Activated T-helper 2 cell treated with anti-CD3 and anti-CD28 coated beads, Interferon-gamma antibody, Interleukin-2, Interleukin-4, amounts not matched to agents 10 μg/mL and 5 μg/mL and 100 μg/mL, durations not matched to agents 14 hours and 24 hours and 36 hours (primary cell): ENCODE measurements at places on chromosomes 13 and 19. TPM values are rescaled to one million over a fixed set of nuclear protein-coding genes. Genes with fewer than 3 reads are reported as not detected.

- DNase-seq = no peak
- H3K27ac ChIP-seq = no peak overlapping the region
These were observed 173.1 kb downstream of the ABCC4 start for GRCh38 chr13:95128045-95128643.

Gene PABPC3
- 0.23 and 0.39 TPM in 2 replicates for total RNA-seq

DNA sequence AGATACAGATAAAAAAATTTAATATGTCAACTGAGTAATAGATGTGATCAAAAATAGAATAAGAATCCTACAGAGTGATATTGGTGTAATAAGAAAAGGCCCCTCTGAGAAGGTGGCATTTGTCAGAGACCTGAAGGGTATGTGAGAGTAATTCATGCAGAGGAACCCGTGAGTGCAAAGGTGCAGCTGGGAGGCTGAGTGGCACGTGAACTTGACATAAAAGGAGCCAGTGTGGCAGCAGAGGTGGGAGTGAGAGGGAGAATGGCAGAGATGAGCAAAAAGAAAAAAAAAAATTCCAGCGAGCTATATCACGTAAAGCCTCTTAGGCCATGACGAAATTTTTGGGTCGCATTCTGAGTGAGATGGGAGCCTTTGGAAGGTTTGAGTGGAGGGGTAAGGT, 588.9 kb downstream of the KCTD12 start:
- no peaks in the 10 kb centered on the region for H3K4me1 ChIP-seq
- H3K27ac ChIP-seq = no peak overlapping the region
- H3K36me3 ChIP-seq = no peaks in the 10 kb centered on the region
- H3K27me3 ChIP-seq = no peaks in the 10 kb centered on the region

DNA sequence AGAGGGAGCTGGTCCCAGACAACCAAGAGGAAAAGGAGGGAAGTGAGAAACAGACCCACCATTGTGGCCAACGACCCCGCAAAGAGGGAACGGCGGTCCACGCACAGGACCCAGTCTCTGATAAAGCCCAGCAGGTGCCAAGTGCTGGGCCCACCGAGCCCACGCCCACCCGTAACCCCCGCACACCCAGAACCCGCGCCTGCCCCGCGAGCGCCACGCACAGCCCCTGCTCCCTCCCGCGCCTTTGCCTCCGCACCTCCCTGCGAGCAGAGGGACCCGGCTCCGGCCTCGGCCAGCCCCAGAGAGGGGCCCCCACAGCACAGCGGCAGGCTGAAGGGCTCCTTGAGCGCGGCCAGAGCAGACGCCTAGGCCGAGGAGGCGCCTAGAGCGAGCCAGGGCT, 1192.2 kb downstream of the PCDH17 start:
- no peak overlapping the region for H3K27ac ChIP-seq
- H3K4me3 ChIP-seq = no peak overlapping the region
- DNase-seq = no peak
- H3K4me1 ChIP-seq = no peaks in the 10 kb centered on the region

DNA sequence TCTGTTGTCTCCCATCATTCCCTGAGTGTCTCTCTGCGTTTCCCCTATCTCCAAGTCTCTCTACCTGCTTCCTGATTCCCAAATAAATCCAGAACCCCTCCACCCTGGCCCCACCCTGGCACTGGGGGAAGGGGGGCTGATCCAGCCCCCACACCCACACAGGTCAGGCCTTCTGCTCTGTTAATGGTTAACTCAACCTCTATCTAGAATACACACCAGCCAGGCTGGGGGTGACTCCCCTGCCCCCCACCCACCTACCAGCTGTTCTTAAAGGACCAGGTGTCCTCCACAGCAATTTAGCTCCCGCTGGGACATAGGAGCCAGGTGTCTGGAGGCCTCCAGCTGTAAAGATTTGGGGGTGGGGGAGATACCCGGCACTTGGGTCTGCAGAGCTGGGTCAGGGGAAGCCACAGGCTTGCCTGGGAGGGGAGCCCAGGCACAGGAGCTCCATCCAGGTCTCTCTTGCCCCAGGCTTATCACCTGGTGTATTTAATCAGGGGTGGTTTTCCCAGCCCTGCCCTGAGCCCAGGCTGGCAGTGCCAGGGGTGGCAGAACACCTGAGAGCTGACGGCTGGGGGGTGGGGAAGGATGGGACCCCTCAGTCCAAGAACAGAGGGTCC, 3.9 kb downstream of the IRF2BP1 start:
- no peak for DNase-seq
- H3K4me1 ChIP-seq = peaks cover 23% of the 10 kb centered on the region
- H3K36me3 ChIP-seq = peaks cover 4% of the 10 kb centered on the region

Gene USPL1
- 14.0 and 14.3 TPM in 2 replicates for total RNA-seq

Gene MBNL2
- 27.2 and 28.4 TPM in 2 replicates for total RNA-seq

DNA sequence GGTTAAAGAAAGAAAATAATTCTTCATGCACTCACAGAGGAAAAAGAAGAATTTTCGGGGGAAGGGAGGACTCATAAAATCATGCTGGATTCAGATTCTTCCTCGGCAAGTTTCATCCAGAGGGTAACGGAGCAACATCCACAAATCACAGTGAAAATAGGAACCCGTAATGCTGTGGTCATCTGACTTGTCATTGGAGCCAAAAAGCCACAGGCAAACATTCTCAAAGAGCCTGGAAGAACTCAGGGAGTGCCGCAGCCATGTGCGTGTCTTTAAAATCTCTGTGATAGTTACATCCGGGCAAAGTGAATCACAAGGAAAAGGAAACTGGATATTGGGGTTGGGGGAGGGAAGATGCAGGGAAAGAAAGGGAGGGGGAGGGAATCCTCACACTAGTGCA, 33.0 kb upstream of the VSTM2B start:
- no peaks in the 10 kb centered on the region for H3K36me3 ChIP-seq
- no peaks in the 10 kb centered on the region for H3K4me1 ChIP-seq
- no peak for DNase-seq

Gene ELAVL3
- 0.84 TPM in 1 of 2 replicates, not detected in the other for total RNA-seq
